ENCODE measurements at places on chromosomes 3 and 15. TPM values are rescaled to one million over a fixed set of nuclear protein-coding genes. Genes with fewer than 3 reads are reported as not detected.

DNA sequence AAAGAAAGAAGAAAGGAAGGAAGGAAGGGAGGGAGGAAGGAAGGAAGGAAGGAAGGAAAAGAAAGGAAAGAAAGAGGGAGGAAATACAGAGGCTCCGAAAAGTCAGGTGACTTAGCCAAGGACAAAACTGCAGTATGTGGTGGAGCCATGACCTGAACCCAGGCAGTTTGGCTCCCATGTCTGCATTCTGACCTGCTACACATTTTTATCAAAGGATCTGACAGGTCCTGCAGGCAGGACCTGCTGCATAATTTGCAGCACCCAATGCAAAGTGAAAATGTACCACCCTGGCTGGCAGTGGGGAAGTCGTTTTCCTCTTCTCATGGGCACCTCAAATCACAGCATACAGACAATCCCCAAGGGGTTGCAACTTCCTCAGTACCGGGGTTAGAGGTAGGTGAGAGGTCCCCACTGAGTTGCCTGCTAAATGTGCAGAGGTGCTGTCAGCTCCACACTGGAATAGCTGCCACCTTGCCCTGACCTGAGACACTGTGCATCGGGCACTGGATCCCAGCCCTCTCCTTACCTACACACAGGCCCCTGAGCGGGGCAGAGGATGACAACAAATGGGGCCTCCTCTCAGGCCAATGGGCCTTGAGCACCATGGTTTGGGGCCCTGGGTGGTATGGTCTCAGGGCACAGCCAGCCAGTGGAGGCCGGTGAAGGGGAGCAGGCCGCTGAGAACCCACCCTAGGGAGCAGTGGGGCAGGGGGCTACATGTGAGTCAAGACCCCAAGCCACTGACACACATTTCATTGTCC lies 175.1 kb downstream of the SHQ1 start:
- H3K4me3 ChIP-seq: no peak overlapping the region
- no peaks in the 10 kb centered on the region for H3K27me3 ChIP-seq
- no peak for DNase-seq

IL12A gene
- 2.8 TPM for polyA plus RNA-seq

DNA sequence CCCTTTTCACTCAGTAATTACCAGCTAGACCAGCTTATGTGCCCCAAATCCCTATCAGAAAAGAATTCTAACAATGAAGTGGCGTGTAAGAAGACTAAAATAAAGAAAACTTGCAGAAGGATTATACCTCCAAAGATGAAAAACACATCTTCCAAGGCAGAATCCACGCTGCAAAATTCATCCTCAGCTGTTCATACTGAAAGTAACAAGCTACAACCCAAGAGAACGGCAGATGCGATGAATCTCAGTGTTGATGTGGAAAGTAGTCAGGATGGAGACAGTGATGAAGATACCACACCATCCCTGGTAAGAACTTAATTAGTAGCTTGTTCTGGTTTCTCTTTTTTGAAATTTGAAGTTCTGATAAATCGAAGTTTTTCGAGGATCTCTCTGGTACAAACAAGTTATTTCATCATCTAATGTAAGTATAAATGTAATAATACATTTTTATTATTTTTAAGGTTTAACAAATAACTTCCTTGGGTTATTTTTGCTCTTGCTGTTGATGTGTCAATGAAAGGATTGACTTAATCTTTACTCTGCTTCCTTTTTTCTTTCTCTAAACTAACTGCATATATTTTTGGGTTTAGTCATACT lies 1.4 kb downstream of the WDR76 start:
- DNase-seq: no peak
- no peaks in the 10 kb centered on the region for H3K36me3 ChIP-seq
- no peaks in the 10 kb centered on the region for H3K27me3 ChIP-seq
- H3K4me1 ChIP-seq: peaks cover 10% of the 10 kb centered on the region
- H3K27ac ChIP-seq: no peak overlapping the region
- H3K4me3 ChIP-seq: no peak overlapping the region

- H3K4me1 ChIP-seq: no peaks in the 10 kb centered on the region
- H3K4me3 ChIP-seq: no peak overlapping the region
- DNase-seq: no peak
- no peaks in the 10 kb centered on the region for H3K27me3 ChIP-seq
- H3K36me3 ChIP-seq: peaks cover 74% of the 10 kb centered on the region
Observed at GRCh38 chr15:22936577-22937472, 43.3 kb downstream of the CYFIP1 start.

- H3K4me3 ChIP-seq: peak overlapping the region; percentile 52
- peak overlapping the region; percentile 37 for H3K27ac ChIP-seq
- peaks cover 15% of the 10 kb centered on the region for H3K4me1 ChIP-seq
- peak; percentile 81 for DNase-seq
- H3K36me3 ChIP-seq: no peaks in the 10 kb centered on the region
Observed at GRCh38 chr3:168249550-168250414, 154.1 kb upstream of the GOLIM4 start.

DNA sequence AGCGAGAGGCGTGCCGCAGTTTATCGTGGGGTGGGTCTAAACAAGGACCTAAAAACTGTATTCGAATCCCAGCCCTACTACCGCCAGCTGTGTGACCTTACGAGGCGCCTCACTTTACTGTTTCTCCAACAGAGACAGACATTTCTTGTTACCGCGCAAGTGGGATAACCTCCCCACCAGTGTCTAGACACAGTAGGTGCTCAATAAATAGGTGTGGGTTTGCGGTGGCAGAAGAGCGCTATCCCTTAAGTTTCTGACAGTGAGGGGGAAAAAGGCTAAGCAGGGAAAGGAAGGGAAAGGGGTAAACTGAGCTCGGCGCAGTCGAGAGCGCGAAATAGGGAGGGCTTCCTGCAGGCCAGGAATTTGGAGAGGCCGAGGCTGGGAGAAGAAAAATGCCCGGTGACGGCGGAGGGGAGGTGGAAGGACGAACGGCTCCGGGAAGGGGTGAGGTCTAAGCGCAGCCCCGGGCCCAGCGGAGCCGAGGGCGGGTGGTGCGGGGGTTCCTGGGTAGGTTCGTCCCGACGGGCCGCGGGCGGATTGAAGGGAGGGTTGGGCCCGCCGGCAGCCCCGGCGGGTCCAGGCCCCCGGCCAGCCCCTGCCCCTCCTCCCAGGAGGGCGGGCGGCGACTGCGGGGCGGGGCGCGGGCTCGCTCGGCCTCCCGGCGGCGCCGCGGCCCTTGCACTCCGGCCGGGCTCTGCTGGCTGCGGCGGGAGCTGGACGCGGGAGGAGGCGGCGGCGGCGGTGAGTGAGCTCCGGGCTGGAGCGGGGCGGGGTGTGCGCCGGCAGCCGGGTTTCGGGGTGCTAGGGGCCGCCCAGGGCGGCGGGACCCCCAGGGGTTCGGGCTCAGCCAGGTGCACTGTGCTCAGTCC lies at the start of gene CGNL1:
TSS of gene CGNL1 (plus strand) at position 679 of the 869 bp plus-strand sequence. CDS start 61,495 bp downstream, outside the sequence.
- no peak for DNase-seq
- no peak within 1 kb of the TSS for H3K27ac ChIP-seq
- H3K4me1 ChIP-seq: peaks cover 9% of the 10 kb centered on the region
- H3K27me3 ChIP-seq: peaks cover 12% of the 10 kb centered on the region
- H3K4me3 ChIP-seq: peak within 1 kb of the TSS; percentile 45
- no peaks in the 10 kb centered on the region for H3K36me3 ChIP-seq

DNA sequence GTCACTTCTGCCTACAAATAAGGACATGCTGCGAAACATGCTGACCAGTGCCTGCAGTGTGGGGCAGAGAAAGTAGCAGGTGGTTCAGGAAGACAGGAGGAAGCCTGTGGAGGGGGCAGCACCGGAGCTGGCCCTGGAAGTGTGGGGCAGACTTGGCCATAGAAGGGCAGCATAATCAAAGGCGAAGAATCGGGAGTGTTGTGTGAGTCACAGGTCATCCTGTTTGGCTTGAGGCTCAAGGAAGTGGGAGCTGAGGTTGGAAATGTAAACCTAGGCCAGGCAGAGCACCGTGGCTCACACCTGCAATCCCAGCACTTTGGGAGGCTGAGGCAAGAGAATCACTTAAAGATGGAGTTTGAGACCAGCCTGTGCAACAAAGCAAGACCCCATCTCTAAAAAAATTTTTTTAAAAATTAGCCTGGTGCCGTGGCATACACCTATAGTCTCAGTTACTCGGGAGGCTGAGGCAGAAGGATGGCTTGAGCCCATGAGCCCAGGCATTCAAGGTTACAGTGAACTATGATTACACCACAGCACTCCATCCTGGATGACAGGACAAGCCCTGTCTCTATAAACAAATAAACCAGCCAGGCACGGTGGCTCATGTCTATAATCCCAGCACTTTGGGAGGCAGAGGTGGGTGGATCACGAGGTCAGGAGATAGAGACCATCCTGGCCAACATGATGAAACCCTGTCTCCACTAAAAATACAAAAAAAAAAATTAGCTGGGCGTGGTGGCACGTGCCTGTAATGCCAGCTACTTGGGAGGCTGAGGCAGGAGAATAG lies 54.0 kb downstream of the FAM43A start:
- no peak for DNase-seq
- H3K27me3 ChIP-seq: no peaks in the 10 kb centered on the region
- H3K4me1 ChIP-seq: no peaks in the 10 kb centered on the region
- no peaks in the 10 kb centered on the region for H3K36me3 ChIP-seq
- H3K4me3 ChIP-seq: no peak overlapping the region

- H3K4me1 ChIP-seq: no peaks in the 10 kb centered on the region
- no peaks in the 10 kb centered on the region for H3K27me3 ChIP-seq
- peak; percentile 10 for DNase-seq
Observed at GRCh38 chr15:36177590-36178302, 401.7 kb upstream of the CDIN1 start.

DNA sequence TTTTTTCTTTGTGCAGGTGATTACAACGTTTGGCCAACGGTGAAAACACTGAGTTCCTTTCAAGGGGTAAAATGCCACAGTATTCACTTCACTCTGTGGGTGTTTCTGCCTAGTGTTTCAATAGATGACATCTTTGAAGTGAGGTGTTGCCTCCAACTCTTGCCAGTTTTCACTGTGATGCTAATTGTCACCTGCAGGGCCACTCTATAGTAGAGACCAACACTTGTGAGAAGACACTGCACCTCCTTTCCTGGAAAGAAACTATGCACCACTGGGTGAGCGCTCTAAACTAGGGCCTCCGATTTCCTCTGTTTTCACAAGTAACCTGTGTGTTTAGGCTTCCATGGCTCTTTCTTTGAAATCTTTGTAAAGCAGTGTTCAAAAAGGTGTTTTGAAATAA lies 98.3 kb downstream of the THRB start:
- no peak overlapping the region for H3K4me3 ChIP-seq

DNA sequence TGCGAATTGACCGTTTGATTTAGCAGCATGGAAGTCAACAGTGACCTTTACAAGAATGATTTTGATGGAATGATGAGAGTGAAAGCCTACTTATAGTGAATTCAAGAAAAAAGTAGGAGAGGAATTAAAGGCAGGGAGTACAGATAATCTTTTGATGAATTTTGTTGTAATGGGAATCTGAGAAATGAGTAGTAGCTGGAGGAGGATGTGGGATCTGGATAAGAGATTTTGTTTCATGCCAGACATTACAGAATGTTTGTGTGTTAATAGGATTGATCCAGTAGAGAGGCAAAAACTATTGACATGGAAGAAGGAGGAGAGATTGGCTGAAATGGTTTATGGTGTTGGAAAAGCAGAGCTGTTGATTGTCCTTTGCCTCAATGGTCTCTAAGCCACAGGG lies 17.4 kb upstream of the ZNF609 start:
- no peak overlapping the region for H3K27ac ChIP-seq
- no peaks in the 10 kb centered on the region for H3K27me3 ChIP-seq
- H3K36me3 ChIP-seq: peaks cover 14% of the 10 kb centered on the region
- DNase-seq: no peak

DNA sequence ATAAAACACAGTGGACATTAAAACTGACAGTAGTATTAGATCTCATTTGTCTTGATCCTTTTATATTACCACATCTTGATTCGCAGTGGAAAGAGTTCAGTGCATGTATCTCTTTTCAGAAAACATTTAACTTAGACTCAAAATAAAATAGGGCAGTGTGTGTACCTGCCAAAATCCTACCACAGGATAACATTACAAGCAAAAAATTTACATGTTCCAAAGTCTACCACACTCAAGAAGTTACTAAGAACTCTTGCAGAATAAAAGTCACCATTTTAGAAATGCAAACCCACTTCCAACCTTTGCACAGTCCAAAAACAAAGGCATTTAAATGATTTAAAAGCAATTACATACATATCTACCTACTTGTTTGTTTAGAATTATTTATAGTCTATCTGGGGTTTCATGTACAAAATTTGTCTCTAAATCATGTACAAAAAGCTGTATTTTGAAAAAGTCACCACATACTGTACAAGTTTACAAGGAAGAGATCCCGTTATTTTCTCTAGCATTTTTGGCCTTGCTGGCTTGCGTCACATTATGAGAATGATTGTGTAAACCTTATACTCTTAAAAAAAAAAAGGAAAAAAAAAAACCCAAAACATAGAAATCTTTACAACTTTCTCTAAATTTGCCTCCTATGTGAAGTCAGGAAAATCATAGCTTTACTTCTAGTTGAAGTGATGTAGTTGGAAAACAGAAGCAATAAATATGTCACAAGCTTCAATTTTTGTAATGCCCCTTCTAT lies 153.8 kb downstream of the ADAM10 start:
- H3K4me3 ChIP-seq: no peak overlapping the region
- no peaks in the 10 kb centered on the region for H3K27me3 ChIP-seq
- no peak overlapping the region for H3K27ac ChIP-seq

Data from large intestine (tissue), 12 donors.